Vagina (tissue), 2 donors: ENCODE measurements at places on chromosomes 3 and 15. TPM values are rescaled to one million over a fixed set of nuclear protein-coding genes. Genes with fewer than 3 reads are reported as not detected.

Gene ETV5
- 18.4 TPM for total RNA-seq

Gene OIP5
- not detected for total RNA-seq

Gene STX19
- 2.5 TPM for total RNA-seq

Gene RBP2
- total RNA-seq, result not detected

Gene NMD3
- 49.1 TPM for total RNA-seq

Gene C3orf22
- total RNA-seq, result not detected

Gene AHSG
- not detected for total RNA-seq

Gene GOLGA8T
- total RNA-seq, result 1.5 TPM

Gene PROS1
- total RNA-seq, result 29.7 TPM

Gene TP63
- 144 TPM for total RNA-seq

Gene TUSC7
- total RNA-seq, result not detected

Gene ISLR
- 208 TPM for total RNA-seq

Gene HGD
- not detected for total RNA-seq

Gene RNU5B-1
- total RNA-seq, result not detected
